ENCODE measurements at places on chromosomes 2 and 18.

- no peak for DNase-seq
Measured at GRCh38 chr2:177455187-177455586, 62.6 kb downstream of the AGPS start.

DNA sequence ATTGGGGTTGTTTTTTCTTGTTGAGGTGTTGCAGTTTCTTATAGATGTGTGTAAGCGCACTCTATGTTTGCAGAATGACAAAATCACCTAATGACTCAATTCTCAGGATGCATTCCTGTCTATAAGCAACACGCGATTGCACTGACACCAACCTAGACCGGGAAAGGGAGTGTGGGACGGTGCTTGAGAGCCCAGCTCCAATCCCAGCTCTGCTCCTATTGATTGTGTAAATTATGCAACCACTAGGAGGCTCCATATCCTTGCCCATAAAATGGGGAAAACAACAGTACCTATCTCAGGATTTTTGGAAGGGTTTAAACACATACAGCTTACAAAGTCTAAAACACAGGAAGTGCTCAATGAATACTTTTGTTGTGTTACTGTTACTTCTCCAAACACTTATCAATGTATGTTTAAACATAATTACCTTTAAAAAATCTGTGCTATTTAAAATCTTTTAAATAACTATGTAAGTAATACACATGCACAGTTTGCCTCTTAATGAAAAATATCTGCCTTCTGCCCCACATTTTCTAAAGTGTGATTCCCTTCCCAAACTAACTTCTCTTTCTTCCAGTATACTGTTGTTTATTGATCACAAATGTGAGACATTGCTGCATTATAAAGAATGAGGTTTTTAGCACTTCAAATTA is 132.5 kb downstream of the SPHKAP start:
- peak; percentile 18 for DNase-seq

DNA sequence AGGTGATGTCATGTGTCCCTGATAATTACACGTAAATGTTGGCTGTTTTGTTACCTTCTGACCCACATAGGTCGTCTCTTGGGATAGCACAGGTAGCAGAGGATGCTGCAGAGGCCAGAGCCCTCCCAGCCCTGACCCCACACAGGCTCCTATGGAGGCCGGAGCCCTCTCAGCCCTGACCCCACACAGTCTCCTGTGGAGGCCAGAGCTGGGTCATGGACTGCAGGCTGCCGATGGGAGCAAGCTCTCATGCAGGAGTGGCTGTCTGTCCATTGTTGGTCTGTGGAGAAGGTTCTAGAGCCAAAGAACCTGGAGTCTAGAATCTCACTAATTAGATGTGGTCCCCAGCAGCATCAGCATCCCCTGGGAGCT is 155.5 kb downstream of the LDLRAD4 start:
- DNase-seq, result no peak

GRCh38 chr2:37232131-37232933 is 874 bp downstream of the NDUFAF7 start:
- no peak for DNase-seq

DNA sequence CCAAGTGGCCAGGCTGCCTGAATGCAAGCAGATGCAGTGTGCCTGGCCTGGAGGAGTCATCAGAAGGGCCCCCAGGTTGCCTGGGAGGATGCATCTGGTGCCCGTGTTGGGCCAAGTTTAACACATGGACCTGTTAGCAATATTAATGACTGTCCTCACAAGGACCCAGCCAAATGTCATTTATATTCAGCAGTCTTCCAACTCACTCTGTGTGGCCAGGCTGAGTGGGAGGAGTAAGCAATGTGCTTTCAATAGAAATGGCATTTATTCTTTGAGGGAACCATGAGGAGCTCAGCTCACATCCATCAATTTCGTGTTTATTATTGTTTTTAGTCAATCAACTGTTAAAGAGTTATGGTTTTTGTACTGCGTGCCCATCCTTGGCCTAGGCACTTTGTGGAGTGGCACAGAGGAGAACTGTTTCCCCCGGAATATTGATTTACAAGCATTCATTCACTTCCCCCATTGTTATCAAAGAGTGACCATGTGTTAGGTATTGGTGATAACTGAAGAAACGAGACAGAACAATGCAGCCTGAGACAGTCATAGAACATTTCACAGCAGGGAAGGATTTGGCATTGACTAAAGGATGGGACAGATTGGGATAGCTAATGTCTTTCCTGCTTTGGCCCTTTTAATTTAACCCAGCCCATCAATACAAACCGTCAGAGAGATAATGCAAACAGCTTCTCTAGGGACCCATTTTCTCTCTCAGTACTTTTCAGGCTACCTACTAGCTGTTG is 725.2 kb downstream of the TSN start:
- no peak for DNase-seq

DNA sequence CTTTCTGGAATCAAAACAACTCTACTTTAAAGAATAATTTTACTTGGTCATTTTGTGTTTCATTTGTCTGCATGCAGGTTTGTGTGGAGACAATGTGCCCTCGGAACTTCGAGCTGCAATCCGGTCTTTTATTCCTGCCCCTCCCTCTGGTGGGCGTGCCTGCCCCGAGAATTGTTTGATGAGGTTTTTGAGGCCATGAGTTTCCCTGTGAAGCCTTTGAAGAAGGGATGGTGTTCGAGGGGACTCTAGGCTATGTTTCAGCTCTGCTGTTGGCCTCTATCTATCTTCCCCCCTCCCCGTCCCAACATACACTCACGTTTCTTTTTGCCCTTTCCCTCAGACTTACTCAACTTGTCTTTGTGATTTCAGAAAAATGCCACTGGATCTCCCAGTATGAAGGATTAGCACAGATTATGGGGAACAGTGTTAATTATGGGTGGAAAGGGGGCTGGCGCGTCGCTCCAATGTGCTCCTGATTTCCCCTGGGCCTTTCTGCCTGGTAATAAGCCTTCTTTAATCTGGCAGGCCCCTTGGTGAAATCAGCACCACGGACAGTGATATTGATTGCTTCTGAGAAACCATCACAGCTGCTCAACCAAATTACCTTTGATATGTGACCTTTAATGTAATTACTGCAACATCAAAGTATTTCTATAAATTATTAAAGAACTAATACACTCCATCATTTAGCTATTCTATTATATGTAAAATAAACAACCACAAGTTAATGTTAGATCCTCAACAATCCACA is 82.2 kb downstream of the CELF4 start:
- DNase-seq, result no peak

DNA sequence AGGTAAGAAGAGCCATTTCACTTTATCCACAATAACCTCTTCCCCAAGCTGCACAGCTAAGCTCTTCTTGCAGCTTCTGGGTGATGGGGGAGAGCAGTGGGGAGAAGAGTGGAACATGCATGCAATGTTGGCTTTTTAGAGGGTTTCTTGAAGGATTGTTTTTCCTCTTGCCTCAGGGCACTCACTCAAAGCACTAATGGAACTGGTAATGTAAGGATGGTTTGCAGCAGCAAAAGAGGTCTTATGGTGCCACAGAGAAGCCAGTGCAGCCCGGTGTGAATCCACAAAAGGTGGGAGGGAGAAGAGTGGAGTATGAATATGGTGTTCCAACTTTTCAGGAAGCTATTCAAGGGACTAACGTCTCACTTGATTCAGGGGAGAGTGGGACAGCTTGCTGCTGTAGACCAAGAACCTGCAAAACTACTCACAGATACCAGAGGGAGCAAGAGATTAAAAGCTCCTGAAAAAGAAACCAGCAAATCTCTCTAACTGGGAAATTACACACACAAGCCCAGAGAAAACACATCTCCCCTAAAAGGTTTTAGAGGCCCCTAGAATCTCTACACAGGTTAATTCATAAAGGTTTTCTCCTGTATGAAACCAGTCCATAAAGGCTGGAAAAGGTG is 116.4 kb downstream of the CHN1 start:
- no peak for DNase-seq

- DNase-seq, result no peak
Measured at GRCh38 chr18:11042247-11042646, 107.1 kb downstream of the PIEZO2 start.

DNA sequence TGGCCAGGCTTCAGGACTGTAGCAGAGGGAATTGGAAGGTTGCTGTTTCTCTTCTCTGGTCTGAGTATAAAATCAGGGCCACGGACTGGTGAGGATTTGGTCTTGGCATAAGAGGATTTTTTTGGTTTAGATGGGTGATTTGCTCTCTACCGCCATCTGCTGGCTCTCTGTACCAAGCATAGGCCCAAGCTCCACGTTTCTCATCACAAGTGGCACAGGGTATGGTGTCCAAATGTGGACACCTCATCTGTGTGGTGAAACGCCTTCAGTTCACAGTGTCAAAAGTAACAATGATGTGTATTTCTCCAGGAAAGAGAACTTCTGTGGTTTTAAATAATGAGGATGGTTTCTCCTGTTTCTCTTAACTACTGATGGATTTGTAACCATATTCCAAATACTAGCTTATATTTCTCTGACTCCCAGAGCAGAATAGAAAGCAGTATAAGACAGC is 115.1 kb downstream of the EML6 start:
- DNase-seq, result peak; percentile 58

DNA sequence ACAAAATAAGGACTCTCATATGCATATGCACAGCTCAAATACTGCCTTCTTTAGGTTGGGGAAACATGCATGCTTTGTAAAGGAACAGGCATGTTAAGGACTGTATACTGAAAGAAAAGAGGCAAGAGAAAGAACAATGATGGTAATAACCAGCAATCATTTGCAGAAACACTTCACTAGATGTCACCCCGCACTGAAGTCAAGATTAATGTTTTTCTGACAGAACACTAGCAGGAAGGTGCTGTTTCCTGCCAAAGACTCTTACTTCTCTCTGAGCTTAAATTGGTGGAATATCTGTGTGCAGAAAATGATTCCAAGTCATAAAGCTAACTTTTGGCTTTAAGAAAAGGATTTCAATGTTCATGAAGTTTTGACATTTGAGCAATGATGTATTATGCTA is 19.3 kb upstream of the CSRNP3 start:
- DNase-seq, result no peak

DNA sequence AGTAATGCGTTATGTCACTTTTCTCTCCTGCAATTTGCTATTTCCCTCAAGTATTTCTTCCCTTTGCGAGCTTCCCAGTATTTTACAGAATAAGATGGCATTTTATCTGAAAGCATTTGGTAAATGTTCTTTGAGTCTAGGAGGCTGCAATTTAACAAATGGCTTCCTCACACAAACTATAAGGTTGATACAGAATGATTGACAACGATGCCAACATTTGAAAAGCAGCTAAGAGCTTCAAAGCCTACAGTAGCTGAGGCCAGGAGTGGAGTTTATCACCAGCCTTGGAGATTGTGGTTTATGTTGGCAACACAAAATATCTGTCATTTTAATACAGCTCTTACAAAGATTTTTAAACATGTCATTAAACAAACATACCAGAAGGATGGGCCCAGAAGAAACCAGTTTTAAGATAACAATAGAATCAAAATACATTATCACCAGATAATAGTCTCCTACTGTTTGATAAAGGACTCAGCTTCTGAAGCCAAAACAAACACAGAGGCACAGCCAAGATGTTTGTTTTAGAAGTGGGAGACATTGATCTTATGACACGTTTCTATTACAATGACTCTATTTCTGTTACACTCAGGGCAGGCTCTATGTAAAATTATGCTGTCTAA is 711.4 kb upstream of the ACVR2A start:
- no peak for DNase-seq

DNA sequence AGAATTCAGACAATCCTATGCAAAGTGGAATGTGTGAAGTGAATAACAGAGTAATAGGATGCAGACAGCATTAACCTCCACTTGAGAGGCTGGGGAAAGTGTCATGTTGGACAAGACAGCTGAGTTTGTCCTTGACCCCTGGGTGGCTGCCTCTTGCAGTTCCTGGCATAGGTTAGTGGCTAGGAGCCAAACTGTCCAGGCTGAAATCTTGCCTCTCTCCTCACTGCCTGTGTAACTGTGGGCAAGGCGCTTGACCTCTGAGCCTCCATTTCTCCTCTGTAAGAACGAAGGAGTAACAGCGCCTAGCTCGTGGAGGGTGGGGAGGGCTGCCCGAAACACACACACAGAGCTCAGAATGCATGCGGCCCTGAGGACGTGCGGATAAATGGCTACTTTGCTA is 34.8 kb upstream of the LDLRAD4 start:
- DNase-seq, result no peak

GRCh38 chr18:13217971-13218367 is 591 bp upstream of the LDLRAD4 start:
- no peak for DNase-seq

DNA sequence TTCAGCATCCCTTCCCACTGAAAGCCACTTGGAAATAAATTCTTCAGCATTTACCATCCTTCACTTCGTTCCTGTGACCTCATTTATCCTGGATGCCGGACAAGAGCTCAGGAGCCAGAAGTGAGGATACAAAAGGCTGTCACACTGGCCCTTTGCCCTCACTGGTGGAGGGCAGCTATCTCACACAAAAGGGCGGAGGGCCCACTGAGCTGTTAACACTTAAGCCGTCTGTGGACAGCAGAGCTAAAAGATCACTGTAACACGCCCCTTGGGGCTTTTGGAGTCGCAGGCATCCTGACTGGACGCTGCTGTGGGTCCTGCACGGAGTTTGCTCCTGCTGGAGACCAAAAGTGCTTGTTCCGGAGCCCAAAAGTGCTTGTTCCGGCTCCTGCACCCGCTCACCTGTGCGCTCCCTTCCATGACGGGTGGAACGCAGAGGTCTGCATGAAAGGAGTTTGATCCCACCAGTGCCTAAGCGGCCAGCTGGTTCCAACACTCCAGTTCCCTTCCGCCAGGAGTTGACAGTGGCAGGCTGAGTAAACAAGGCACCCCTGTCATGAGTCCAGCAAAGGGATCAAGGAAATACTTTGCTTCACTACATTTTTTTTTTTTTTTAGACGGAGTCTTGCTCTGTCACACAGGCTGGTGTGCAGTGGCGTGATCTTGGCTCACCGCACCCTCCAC is 572.0 kb upstream of the LINC00305 start:
- no peak for DNase-seq

DNA sequence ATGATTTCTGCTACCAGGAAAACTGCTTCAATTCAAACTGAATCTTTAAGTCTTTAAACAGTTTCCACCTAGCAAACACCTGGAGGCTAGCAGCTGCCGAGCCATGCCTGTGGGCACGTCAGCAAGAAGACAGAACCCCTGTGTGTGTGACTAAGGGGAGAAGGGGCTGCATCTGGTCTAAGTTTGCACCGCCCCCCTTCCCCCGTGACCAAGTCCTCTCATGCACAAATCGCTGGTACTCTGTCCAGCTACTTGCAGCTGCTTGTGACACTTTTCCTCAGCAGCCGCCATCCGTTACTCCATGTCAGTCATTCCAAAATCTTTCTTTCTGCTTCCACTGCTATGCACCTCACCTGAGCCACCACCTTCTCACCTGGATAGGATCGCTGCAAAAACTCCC is 355.0 kb downstream of the SS18 start:
- no peak for DNase-seq

DNA sequence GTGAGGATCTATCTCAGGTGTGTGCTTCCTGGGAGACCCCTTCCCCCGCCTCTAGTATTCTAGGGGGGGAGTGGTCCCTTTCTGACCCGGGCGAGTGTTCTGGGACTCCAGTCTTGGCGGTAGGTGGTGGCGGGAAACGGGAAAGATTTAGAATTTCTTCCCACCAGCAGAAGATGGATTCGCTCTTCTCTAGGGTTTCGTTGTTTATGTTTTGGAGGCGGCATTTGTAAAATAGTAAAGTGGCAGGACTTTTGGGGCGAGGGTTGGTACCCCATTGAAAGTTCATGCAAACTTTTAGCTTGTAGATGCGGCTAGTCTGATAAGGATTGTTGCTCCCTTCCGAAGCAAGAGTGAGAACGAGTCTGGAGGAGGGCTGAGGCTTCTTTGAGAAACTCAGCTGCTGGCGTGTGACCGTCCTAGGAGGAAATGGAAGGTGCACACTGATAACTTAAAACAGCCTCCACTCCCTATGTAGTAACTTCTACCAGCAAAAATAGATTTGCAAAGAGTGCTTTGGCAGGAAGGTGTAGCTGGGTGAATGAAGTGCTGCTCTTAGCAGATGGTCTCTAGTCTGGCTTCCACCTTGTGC is 412 bp downstream of the GPD2 start:
- no peak for DNase-seq

Data from AML-193 (cell line).